ENCODE measurements at places on chromosomes 4 and X.

GRCh38 chr4:15481961-15482745, 12.5 kb downstream of the CC2D2A start:
- peak; percentile 91 for DNase-seq

- DNase-seq, result no peak
Observed at GRCh38 chrX:119970574-119970973, 27.0 kb upstream of the NKAP start.

- no peak for DNase-seq
Observed at GRCh38 chrX:109281483-109282275, 200.2 kb downstream of the GUCY2F start.

DNA sequence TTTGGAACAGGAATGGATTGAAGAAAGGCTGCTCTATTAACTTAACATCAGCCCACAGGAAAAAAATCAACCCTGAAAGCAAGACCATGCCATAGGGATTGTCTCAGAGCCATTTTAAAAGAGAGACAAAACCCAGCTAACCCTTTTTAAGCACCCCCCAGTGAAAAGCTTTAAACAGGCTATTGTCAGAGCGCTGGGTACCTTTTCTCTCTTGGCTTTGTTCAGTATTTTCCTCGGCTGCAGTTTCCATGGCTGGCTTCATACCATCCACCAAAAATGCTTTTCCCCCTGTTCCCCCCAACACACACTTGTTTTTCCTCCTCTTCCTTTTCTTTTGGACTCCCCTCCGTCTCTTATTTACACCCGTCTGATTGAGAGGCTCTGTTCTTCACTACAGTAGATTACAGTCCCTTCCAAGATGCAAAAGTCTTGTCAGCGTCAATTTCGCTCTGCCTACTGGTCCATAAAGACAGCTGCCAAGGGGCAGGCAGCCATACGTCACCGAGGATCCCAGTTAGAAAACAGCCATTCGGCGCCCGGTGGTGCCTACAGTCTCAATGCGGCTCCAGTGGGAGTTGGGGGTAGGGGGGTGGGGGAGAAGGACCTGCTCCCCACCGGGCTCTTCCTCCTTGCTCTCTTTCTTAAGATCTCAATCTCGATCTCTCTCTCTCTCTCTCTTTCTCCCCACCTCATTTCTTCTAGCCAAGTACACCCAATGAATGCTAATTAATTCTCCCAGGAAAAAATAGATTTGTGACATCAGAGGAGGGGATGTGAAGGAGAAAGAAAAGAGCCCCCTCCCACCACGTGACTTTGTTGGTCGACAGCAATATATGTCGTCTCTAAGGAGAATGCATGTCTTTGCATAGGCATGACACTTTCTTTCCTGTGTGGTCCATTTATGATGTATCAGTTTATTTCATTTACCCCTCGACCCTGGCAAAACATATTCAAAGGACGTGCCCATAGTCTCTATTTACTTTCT, at the start of gene GPM6B:
Gene GPM6B, minus strand, starts transcription at position 451 of the 985 bp plus-strand sequence. Its CDS starts 189 bp downstream, at position 262.
- DNase-seq, result no peak

DNA sequence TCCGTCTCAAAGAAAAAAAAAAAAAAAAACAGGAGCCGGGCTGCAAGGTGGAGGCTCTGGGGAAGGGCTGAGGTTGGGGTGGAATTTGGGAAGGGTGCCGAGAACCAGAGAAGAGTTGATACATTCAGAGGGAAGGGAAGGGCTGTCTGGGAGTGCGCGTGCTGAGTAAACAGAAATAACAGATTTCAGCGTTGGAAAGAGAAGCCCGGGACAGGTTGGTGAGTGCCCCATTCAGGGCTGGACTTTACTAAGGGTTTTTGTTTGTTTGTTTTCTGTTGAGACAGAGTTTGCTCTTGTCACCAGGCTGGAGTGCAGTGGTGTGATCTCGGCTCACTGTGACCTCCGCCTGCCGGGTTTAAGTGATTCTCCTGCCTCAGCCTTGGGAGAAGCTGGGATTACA, 1.7 kb upstream of the IL3RA start:
- no peak for DNase-seq

DNA sequence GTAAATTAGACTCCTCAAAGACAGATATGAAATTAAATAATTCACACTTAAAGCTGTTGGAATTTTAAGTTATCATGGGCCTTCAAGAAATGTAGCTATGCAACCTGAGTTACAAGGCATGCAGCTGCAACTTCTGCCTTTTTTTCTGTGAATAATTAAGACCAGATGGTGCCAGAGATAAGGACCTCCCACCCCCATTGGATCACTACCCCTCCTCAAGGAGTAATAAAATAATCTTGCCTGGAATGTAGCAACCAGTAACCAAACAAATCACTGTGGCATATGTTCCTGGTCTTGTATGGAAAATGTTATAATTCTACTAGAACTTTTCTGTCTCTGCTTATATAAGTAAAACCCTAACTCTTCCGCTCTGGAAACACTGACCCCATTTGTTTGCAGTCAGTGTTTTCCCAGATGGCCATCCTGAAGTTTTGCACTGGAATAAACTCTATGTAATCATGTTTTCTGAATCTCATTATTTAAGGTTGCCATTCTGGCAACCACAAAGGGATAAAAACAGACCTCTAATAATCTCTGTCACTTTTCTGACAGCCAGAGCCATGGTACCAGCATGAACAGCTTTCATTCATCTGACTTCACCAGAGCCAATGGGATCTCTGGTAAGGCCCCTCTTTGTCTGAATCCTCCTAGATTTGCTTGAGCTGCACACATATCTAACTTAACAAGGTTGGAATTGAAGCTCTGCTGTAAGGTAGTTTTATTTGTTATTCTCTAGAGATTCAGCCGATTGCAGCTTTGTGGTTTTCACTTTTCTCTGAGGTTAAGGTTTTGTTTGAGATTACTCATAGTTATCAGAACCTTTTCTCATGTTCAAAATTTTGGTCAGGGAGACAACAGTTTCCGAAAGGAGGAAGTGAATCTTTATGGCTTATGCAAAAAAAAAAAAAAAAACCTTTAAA, 274.6 kb downstream of the NAF1 start:
- no peak for DNase-seq

DNA sequence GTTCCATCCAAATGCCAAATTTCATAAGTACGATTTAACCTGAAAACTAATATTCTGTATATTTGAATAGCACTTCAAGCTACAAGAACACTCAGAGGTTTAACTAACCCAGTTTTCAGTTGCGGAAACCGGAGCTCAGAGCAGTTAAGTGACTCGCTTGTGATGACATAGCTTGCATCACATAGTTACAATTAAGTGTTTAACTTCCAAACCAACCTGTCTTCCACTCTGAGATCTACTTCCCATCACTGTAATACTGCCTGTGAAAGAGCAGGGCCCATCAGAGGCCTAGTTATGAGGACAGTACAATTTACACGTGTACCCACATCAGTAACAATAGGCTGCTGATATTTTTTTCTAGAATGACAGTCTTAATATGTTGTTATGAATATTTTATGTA, 120.3 kb downstream of the MAD2L1 start:
- no peak for DNase-seq

- DNase-seq, result no peak
Observed at GRCh38 chr4:25098964-25099891, 61.0 kb downstream of the SEPSECS start.

DNA sequence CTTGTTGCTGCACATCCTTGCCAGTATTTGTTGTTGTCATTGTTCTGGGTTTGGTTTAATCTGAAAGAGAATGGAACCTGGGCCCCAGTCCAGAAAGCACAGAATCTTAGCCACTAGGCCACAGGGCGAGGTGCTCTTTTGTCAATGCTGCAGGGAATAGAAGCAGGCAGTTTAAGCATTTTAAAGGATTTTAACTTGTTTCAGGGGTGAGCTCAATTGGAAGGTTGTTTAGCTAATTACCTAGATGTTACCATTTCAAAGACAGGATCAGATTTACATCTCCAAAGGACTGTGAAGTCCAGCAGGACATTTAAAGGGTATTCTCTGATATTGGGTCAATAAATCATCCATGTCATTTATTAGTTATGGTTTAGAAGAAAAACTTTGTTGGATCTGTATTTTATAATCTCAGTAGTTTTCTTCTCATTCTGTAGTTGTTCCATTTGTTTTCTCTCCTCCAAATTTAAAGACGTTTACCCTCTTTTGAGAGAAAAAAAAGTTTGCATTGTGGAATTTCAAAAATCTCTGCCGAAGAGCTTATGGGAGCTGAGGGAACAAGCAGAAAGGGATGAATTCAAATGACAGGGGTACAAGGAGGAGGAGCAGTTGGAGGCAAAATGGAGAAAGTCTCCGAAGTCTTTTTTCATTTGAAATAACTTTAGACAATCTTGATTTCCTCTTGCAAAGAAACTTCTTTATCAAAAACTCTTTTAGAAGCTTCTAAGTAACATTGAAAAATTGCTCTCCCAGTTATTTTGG, 57.5 kb upstream of the FAM47C start:
- no peak for DNase-seq

- DNase-seq, result no peak
Observed at GRCh38 chrX:74178536-74178935, 125.4 kb upstream of the ZCCHC13 start.

- no peak for DNase-seq
Observed at GRCh38 chr4:100061835-100062234, 111.8 kb upstream of the H2AZ1 start.

- DNase-seq, result peak; percentile 38
Observed at GRCh38 chrX:13305108-13305507, 14.7 kb downstream of the ATXN3L start.

DNA sequence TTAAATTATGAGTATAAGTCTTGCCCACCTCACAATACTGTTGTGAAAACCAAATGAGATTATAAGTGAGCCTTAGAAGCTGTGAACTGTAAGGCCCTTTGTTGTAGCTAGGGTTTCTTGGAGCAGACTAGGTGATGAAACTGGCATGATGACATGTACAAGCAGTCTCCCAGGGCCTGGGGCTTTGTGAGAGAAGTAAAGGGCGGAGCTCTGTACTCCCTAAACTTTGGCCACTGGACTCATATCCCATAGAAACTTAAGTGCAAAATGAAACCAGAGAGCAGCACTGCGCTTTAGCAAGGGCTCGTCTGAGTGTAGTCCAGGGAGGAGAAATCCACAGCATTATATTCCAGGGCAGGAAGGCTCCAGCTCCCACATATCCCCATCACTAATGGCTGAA, 385.6 kb upstream of the FGF16 start:
- no peak for DNase-seq

GRCh38 chr4:146495269-146495668, 26.5 kb downstream of the SLC10A7 start:
- DNase-seq, result no peak

GRCh38 chr4:61312526-61312925, 112.4 kb downstream of the ADGRL3 start:
- DNase-seq, result no peak

- no peak for DNase-seq
Observed at GRCh38 chr4:154869301-154869700, 88.2 kb downstream of the RBM46 start.

GRCh38 chr4:3202836-3203820, 45.8 kb upstream of the MSANTD1 start:
- no peak for DNase-seq

DNA sequence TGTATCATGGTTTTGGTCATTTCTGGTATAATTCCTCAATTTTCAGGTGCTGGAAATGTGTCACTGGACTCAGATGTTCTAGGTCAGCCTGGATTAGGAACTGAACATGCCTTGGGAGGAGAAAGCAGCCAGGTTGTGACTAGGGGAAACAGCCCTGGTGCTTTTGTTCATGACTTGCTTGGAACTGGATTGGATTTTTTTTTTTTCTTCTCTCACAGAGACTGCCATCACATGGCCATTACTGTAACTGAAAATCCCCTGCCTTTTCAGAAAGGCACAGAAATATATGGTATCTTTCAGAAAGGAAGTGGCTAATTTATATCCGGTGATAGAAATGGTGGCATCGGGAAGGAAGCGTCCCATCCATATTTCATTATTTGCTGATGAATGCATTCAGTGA, 34.6 kb downstream of the SEPTIN11 start:
- no peak for DNase-seq

GRCh38 chrX:52574416-52575275, 57.8 kb upstream of the XAGE1B start:
- DNase-seq, result peak; percentile 23

GRCh38 chrX:47840111-47840510, 3.4 kb downstream of the ZNF81 start:
- DNase-seq, result no peak

- no peak for DNase-seq
Observed at GRCh38 chr4:36917413-36917812, 327.1 kb upstream of the NWD2 start.

GRCh38 chr4:16627999-16628398, 270.4 kb downstream of the LDB2 start:
- DNase-seq, result no peak

- peak; percentile 57 for DNase-seq
Observed at GRCh38 chrX:48800574-48801279, 1.1 kb upstream of the HDAC6 start.

- no peak for DNase-seq
Observed at GRCh38 chrX:101040197-101040596, 11.7 kb downstream of the TRMT2B start.

DNA sequence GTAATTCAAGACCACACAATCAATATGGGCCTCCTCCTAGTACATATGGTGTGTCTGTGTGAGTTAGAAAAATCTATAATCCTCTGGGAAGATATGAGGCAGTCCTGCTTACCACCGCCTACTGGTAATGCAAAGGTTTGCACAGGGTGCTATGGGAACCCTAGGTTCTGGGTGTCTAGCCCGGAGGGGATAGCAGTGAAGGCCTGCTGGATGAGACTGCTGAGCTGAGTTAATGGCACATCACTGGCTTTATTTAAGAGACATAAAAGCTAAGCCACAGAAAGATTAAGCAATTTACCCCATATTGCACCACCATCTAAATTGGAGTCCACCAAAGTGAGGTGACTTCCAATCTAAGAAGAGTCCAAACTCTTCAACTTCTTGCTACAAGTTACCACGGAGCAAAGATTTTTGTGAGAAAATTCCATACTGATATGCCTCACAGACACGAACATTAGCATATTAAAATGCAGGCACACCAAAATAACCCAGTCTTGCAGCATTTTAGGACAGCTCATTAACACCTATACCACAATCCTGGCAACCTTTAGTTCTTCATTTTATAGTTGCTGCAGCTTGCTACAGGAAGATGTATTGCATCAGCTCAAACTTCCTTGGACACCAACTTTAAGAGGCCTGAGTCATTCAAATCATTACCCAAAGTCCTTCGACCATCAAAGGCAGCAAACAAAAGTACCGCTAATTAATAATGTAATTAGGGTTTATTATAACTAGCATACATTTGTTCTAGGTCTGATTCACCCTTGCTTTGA, 13.7 kb downstream of the DGKK start:
- DNase-seq, result no peak

- no peak for DNase-seq
Observed at GRCh38 chr4:119647558-119647957, 19.0 kb upstream of the PDE5A start.

- DNase-seq, result no peak
Observed at GRCh38 chrX:140764401-140764919, 54.9 kb downstream of the LINC00632 start.
